ENCODE measurements at places on chromosomes 3 and 15.

DNA sequence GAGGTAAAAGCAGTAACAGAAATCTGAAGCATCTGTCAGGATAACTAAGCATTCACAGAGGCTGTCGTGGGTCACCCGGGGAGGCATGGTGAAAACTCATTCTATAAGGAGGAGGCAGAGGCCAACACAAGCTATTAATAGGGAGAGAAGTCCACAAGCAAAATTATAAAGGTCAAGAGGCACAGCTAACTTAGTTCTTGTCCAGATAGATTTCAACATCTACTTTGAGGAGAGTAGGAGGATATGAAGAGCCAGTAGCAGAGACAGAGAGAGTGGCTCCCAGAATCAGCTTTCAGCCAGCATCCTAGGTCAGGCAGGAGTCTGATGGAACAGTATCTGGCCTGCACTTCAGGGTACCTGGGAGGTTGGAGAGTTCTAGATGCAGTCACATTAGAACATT lies 95.3 kb downstream of the STAC start:
- no peak for DNase-seq

DNA sequence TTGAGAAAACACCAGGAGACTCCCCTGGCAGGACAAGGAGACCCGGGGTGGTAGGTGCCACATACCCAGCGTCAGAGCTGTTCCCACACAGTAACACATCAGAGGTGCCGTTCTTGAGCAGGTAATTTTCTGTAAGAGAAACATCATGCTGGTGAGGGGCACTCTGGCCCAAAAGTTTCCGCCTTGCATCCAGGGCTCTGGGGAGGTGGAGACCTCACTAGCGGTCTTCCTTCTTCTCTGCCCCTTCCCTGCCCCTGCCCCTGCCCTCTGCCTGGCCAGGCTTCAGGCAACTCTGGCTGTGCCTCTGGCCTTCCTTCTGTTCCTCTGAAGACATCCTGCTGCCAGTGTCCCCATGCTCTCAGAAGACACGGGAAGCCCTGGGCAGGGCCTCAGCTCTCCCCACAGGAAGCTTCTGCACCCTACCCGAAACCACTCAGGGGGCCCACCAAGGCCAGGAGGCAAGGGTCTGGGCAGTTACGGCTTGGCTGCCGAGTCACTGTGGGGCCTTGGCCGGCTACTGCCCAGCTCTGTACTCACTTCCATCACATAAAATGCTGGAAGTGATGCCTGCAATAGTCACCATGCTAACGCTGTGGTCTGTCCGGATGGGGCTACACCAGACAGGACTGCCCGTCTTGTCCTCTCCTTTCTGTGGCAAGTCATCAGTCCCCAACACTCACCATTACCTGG lies 41.3 kb downstream of the SCN5A start:
- DNase-seq: no peak

DNA sequence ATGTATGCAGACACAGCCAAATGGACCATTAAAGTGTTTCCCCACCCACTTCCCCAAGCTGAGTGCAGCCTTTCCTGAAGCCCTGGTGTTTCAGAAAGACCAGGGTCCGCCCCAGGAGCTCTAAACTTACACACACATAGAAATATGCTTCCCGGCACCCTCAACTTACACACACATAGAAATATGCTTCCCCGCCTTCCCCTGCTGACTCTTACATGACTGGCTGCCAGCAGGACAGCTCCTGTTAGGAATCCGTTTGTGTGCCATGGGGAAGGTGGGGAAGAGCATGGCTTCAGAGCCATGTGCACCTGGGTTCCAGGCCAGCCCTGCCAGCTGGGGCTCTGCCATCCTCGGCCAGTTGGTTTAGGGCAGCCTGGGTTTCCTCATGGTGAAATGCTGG lies 3.6 kb downstream of the CLEC3B start:
- no peak for DNase-seq

DNA sequence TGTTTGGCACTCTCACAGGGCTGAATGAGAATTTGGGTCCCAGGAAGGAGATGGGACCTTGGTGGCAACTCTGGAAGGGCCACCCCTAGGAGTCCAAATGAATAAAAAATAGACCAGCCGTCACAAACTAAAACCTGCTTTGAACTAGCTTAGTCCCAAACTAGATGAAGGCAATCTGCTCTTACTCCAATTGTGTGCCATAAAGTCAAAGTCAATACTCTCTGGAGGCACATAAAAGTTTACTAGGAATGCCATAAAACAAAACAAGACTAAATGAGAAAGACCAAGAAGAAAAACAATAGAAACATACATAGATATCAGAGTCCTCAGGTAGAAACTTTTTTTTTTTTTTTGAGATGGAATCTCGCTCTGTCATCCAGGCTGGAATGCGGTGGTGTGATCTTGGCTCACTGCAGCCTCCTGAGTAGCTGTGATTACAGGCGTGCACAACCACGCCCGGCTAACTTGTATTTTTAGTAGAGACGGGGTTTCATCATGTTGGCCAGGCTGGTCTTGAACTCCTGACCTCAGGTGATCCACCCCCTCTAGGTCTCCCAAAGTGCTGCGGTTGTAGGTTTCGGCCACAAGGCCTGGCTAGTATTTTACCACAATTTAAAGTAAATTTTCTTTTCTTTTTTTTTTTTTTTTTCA lies 8.1 kb downstream of the GOLGA6L2 start:
- DNase-seq: no peak

GRCh38 chr3:71778353-71778752 lies 6.6 kb downstream of the PROK2 start:
- DNase-seq: no peak

- DNase-seq: no peak
Measured at GRCh38 chr3:192577811-192578210, 149.5 kb downstream of the FGF12 start.

DNA sequence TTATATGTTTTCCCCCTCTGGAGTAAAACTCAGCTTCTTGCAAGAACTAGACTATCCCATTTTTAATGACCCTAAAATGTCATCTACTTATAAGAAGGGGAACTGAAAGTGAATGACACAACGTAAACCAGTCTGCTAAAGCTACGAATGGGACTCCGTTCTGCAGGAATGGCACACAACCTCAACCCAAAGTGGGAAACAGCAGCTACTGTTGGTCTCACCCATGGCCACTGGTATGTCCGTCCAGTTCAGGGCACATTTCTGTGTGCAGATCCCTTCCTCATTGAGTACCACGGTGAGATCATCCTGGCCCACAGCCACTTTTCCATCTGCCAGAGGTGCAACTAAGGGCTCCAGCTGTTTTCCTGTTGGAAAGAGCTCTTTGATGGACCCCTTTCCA lies 23.8 kb downstream of the VPS39 start:
- DNase-seq: no peak

DNA sequence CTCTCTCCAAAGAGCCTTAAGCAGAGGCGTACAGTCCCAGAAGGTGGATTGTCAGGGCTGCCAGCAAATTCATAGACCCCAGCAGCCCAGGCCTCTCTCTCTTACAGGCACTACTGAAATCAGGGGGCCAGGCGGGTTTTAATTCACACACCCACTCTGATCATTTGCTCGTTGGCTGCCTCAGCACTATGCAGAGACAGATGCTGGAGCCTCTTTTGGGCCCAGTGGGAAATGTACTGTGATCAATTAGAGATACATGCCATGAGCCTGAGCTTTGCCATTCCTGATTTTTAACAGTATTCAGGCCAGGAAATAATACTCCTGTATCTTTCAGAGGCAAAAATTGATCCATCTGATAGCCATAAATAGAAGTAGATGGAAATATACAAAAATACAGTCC lies 53.0 kb downstream of the CMTM6 start:
- DNase-seq: no peak

DNA sequence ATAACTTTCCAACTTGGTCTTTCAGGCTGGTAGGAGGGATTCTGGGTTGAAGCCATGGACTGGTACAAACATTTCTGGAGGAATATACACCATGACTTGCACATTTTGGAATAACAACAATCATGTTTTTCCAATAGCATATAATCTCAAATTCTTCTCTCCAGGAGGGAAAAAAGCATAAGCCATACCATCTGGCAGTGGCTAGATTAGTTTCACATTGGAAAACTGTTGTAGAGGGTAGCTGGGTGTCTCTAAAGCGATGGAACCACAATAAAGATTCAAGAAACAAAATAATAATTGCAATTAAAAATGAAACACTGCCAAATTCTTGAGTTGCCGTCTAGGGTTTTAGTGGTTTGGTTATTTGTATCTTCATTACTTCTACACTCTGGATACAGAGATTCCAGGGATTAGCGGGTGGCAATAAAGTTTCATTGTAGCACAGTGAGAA lies 278.5 kb upstream of the RASGRP1 start:
- DNase-seq: no peak

DNA sequence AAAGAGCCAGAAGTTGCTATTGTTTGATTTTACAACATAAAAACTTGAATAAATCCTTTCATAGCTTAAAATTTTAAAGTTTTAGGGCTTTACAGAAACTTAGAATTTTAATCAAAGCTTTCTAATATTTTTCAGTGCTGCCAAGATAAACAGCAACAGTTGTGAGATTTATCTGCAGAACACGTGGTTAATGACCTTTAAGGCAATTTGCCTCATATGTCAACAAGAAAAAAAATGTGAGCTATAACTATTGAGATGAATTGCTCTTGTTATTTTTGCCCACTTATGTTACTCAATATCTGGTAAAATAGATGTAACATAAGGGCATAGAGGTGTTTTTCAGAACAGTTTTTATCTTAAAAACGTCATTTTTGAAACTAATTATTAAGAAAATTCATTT lies 96.7 kb upstream of the NECTIN3 start:
- no peak for DNase-seq

DNA sequence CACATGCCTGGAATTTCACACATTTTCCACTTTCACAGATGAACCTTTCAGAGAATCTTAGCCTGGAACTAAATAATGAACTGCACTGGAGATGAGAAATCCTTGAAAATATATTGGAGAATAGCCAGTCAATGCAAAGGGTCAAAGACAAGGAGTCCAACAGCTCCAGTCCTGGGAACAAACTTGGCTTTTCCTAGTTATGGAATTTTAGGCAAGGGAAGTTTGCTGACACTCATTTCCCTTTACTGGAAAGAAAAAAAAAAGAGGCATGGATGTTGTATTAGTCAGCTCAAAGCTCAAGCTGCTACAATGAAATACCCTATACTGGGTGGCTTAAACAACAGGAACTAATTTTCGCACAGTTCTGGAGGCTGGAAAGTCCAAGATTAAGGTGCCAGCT lies 690.8 kb upstream of the ARPP21 start:
- DNase-seq: no peak

DNA sequence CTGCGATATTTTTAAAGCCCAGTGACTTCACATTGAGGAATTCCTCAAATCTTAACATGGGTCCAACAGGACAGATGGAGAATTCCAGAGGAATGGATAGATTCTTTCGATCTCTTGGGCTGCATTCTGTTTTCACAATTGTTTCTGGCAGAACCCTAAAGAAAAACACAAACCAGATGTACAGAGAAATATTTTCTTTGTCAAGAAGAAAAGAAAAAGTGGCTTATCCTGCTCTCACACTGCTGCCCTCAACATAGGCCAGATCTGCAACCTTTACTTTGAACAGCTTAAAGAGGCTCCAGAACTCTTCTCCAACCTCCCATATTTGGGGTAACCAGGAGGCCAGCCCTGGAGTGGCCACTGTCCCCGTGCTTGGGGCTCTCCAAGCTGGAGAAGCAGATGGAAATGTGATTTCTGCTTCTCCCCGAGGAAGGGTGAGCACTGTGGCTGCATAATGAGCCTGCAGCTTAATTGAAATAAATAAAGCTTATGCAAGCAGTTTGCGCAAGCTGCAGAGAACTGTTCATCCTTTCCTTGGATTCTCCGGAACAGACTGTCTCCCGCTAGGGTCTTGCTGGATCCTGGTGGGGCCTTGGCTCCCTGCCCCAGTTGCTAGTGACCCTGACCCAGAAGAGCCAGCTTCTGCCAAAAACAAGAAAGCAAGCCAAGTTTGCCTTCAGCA lies 453.2 kb upstream of the PROK2 start:
- DNase-seq: no peak

DNA sequence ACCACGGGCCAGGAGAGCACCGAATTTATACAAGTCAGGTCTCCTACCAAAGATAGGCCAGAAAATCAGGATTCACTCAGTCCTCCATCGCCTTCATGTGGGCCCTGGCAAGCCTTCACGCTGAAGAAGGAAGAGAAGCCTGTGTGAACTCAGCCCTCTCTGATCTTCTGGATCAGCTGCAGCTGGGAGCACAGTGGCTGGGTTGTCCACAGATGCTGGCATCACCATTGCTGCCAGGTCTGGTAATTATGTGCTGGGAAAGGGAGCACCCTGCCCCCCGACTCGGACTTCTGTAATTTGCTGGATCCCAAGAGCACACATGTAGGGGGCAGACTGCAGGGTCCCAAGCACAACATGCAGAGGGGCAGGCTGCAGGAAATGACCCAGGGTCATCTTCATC lies 12.4 kb upstream of the PDE8A start:
- DNase-seq: no peak

Data from activated CD4-positive, alpha-beta T cell treated with anti-CD3 and anti-CD28 coated beads, Interleukin-2, amount 50 U/mL, for 48 hours (primary cell).